Uterine smooth muscle cell (primary cell): ENCODE measurements at places on chromosomes 5 and 9. TPM values are rescaled to one million over a fixed set of nuclear protein-coding genes. Genes with fewer than 3 reads are reported as not detected.

SPINK4 gene
- not detected in 2 replicates for total RNA-seq

SKP2 gene
- total RNA-seq = 20.9 and 34.8 TPM in 2 replicates

CYLC2 gene
- total RNA-seq = not detected in 2 replicates

CENPH gene
- total RNA-seq = 15.7 and 57.2 TPM in 2 replicates

NME5 gene
- 1.7 and 3.4 TPM in 2 replicates for total RNA-seq

AJM1 gene
- 1.4 and 3.5 TPM in 2 replicates for total RNA-seq

PFN3 gene
- not detected in 2 replicates for total RNA-seq

CDC20B gene
- total RNA-seq = under 0.01 and 0.22 TPM in 2 replicates

ELAVL2 gene
- under 0.01 and 0.22 TPM in 2 replicates for total RNA-seq

TXNDC8 gene
- not detected in 2 replicates for total RNA-seq

GFI1B gene
- total RNA-seq = not detected in 2 replicates

MARVELD2 gene
- total RNA-seq = 0.44 and 0.75 TPM in 2 replicates

GRM6 gene
- not detected in 2 replicates for total RNA-seq

HTR4 gene
- total RNA-seq = not detected in 2 replicates

SPAG8 gene
- 0.75 and 1.3 TPM in 2 replicates for total RNA-seq

SPATA31A3 gene
- not detected in 2 replicates for total RNA-seq

LECT2 gene
- not detected in 2 replicates for total RNA-seq

GDA gene
- total RNA-seq = 0.11 TPM in 1 of 2 replicates, not detected in the other

PCDHAC2 gene
- total RNA-seq = 0.55 and 1.9 TPM in 2 replicates

TPPP gene
- 0.22 and 0.25 TPM in 2 replicates for total RNA-seq

SPAAR gene
- total RNA-seq = under 0.01 TPM in 1 of 2 replicates, not detected in the other

EIF4EBP3 gene
- total RNA-seq = 0.77 and 1.1 TPM in 2 replicates

PHPT1 gene
- total RNA-seq = 44.4 and 70.9 TPM in 2 replicates

MTAP gene
- total RNA-seq = 39.6 and 61.8 TPM in 2 replicates
